EH (cell line): ENCODE measurements at places on chromosomes 6 and 20.
A peak's percentile ranks its signal among the peaks of the same experiment; 100 is the strongest.

DNA sequence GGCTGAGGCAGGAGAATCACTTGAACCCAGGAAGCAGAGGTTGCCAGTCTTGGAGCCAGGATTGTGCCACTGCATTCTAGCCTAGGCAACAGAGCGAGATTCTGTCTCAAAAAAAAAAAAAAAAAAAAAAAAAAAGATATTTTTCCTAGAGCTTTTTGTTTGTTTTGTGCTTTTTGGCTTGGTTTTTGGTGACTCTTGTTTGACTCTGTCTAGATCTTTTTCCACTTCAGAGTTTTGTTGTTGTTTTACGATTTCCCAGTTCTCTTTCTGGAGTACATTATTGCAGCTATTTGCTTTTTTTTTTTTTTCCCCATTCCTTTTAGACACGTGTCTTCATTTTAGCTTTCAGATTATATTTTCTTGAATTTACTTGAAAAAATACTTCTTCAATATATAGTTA lies 67.0 kb upstream of the AKAP12 start:
- DNase-seq: peak; percentile 22

DNA sequence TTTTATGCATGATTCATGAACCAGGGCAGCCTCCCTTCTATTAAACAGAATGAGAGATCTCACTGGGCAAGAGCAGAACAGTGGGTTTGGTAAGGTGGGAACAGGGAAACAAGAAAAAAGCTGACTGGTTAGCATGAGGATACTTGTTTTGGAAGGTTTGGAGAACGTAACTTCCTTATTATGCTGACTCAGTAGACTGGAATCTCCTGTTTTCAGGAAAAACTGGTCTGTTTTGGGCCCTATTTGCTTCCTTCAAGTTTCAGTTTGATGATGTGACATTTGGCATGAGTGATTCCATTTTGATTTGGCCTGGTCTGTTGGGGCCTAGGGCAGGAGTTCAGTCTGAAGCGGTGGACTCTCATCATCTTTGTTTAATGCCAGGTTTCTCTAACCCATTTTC lies 172.0 kb downstream of the MYLK4 start:
- peak; percentile 15 for DNase-seq

- no peak for DNase-seq
Observed at GRCh38 chr20:44171775-44172571, 15.0 kb downstream of the JPH2 start.

DNA sequence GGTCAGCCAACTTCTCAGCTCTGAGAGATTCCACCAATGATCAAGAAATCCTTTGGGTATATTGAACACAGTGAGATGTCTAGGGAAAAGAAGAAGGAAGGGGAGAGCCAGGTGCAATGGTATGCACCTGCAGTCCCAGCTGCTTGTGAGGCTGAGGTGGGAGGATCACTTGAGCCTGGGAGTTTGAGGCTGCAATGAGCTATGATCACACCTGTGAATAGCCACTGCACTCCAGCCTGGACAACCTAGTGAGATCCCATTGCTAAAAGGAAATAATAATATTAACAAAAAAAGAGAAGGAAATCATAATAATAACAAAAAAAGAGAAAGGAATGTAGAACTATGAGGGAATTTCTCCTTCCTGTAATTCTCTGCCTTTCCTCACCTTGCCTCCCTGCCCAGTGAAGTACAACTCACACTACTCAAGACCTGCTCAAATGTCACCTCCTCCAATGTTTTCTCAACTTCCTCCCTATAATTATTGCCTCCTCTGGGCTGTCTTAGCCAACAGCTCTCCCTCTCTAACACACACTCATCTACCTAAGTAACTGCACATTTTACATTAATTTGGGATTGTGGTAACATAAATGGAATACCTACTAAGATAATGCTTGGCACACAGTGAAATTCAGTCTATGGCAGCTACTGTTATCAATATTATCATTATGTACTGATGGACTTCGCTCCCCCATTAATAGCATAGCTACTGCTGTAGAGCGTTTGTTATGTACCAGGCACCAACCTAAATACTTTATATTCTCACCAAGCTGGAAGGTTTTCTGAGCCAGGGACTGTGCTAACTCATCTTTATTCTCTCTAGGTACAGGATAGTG lies 103.6 kb downstream of the KIF13A start:
- DNase-seq: no peak

- no peak for DNase-seq
Observed at GRCh38 chr20:43710370-43711044, 16.3 kb downstream of the GTSF1L start.

GRCh38 chr6:141077355-141078333 lies 1055.1 kb upstream of the GJE1 start:
- DNase-seq: peak; percentile 6

GRCh38 chr6:17519120-17519519 lies 81.0 kb upstream of the FAM8A1 start:
- DNase-seq: no peak

GRCh38 chr20:13238001-13238653 lies 17.1 kb downstream of the ISM1 start:
- DNase-seq: peak; percentile 27

- no peak for DNase-seq
Observed at GRCh38 chr6:75800133-75800532, 51.1 kb downstream of the MYO6 start.

DNA sequence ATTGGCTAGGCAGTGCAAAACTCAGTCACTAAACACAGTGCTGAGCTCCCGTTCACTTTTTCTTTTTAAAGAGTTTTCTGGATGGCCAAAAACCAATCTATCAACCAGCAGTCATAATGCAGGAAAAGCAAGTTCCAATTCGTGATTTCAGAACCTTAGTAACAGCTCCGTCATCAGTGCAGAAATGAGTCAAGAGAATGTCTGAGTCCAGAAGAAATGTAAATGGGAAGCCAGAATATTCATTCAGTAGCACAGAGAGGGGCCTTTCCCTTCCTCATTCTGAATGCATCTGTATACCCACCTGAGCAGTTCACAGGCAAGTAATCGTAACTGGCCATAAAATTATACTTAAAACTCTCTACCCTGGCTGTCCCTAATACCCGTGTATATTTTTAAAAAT lies 20.4 kb downstream of the HUS1B start:
- no peak for DNase-seq

DNA sequence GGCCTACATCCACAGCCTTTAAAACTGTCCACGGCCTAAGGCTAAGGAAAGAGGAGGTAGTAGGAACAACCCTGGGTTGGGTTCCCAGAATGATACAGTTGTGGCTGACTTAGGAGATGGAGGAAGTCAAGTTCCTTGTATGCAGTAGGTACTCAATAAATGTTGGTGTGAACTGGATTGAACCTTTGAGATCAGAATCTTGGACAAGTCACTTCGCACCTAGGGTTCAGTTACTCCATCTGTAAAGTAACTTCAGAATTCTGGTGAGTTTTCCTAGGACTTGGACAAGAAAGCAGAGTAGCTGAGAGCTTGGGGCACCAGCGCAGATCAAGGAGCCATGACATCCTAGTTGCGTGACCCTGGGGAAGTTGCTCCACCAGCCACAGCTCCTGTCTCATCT lies 9.1 kb downstream of the XKR7 start:
- DNase-seq: no peak

- no peak for DNase-seq
Observed at GRCh38 chr20:50333131-50333670, 142.6 kb downstream of the CEBPB start.

DNA sequence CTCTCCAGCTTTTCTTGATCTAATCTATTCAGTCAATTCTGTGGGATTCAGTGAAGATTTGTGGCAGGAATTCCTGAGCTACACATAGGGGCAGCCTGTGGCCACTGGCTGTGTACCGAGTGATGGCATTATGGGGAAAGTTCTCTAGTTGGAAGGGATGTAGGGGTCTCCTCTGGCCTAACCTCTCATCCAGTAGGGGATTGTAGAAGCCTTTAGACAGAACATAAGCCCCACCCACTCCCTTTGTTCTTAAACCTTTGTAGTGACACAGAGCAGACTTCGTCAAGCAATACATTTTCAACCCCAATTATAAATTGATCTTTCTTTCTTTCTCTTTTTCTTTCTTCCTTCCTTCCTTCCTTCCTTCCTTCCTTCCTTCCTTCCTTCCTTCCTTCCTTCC lies 188.9 kb downstream of the QKI start:
- DNase-seq: no peak

DNA sequence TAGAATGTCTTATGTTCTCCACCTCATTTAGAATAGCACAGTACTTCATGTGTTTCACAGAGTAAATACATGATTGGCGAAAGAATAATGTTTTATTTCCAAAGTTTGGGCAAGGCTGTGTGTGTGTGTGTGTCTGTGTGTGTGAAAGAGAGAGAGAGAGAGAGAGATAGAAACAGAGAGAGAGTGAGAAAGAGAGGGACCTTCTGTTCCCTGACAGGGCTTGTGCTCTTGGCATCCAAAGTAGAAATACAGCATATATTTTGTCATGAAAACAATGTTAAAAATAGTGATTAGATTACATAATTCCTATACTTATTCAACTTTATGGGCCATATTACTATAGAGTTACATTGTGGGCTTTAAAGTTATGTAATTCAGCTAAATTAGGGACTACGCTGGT lies 201.2 kb downstream of the KIF6 start:
- no peak for DNase-seq

DNA sequence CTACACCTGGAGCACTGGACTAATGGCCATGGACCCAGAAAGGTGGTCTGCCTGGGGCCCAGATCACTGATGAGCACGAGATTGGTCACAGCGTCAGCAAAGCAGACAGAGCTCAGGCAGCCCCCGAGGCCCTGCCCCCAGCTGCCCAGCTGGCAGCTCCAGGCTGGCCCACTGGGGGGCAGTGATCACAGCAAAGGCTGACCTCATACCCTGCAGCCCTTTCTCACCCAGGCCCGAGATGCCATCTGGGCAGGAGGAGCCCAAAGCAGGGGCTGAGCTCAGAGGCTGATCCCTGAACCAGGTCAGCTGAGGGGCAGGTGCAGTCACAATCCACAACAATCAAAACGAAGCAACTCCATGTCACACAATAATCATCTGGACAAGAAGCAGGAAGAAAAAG lies 4.1 kb downstream of the MAP1LC3A start:
- peak; percentile 41 for DNase-seq

- peak; percentile 58 for DNase-seq
Observed at GRCh38 chr20:37220731-37221130, 40.9 kb downstream of the GHRH start.

DNA sequence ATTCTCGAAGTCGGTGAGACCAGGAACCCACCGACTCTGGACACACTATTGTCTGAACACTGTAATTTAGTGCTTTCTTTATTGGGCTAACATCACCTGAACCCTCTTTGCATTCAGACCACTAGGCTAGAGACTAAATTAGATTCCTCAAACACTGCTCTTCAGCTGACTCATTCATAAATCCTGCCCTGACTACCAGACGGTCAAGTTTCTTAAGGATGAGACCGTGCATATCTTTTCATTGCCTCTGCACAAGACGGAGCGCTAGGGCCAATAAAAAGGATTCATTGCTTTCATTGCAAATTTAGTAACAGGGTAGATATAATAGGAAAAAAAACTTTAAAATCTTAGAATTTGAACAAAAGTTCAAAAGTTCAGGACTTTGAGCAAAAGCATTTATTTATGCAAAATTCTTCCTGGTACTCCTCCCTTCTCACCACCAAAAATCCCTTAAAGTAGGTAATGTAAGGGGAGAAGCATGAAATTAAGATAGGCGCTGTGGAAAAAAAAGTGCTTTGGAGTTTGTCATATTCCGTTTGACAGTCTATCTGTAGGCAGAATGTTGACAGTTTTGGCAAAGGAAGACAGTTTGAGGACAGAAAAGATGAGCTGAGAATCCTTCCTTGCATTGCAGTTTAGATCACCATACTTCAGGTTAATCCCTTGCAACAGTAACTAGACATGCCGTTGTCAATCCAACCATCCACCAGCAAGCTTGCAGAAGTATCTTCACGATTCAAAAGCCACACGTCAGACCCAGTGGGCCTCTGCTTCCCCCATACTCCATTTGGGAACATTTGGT lies 328.6 kb upstream of the JARID2 start:
- peak; percentile 78 for DNase-seq

DNA sequence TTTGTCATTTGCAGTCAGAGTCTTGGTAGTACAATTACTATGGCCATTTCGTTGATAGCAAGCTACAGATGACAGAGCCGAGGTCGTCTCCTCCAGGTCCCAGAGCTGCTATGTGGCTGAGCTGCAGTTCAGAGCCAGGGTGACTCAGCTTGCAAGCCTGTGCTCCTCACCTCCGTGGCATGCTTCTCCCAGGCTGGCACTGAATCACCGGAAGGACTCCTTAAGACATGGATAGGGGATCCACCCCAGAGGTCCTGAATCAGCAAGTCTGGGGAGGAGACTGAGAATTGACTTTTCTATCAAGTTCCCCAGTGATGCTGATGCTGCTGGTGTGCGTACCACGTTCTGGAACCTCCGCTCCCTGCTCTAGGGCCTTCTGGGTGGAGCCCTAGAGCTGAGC lies 291.2 kb downstream of the CDH26 start:
- DNase-seq: peak; percentile 98

GRCh38 chr20:22684072-22684762 lies 99.8 kb upstream of the FOXA2 start:
- DNase-seq: peak; percentile 75

GRCh38 chr20:50692552-50692933 lies 1.2 kb upstream of the RIPOR3 start:
- no peak for DNase-seq

DNA sequence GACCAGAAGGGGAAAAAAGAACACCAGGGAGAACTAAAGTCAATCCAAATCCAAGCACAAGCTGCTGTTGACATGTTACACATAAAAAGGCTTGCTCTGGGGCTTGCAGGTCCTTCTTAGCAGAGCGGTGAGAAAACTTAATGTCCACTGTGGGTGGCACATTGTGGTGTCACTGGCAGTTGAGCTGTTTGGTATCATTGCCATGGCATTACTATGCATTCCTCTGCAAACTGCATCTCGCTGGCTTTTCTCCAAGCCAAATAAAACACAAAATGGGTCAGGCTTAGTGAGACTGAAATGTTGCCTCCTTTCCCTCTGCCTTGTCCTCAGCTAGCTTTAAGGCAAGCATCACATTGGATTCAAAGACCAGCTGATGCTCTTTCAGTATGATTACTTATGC lies 40.9 kb downstream of the LY86 start:
- peak; percentile 21 for DNase-seq

GRCh38 chr20:48281501-48281900 lies 496.2 kb upstream of the SULF2 start:
- no peak for DNase-seq
